ENCODE measurements at places on chromosomes 1 and 21.

DNA sequence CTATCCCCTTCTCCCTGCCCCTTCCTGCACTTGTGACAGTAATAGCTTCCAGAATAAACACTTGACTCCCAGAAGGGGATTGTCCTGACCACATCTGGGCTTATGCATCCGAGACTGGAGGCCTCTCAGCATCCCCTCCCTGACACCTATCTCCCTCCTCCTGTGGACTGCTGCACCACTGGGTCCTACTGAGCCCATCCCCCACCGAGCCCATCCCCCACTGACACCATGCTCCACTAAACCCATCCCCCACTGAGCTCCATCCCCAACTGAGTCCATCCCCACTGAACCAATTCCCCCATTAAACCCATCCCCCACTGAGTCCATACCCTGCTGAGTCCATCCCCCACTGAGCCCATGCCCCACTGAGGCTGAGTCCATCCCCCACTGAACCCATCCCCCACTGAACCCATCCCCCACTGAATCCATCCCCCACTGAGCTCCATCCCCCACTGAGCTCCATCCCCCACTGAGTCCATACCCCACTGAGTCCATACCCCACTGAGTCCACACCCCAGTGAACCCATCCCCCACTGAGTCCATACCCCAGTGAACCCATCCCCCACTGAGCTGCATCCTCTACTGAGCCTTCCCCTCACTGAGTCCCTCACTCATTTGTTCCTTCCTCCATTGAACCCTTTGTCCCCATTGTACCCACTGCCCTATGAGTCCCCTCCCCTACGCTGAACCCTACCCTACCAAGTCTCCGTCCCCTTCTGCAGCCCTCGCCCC lies 5.6 kb downstream of the PDZK1IP1 start:
- no peak for DNase-seq

- no peak for DNase-seq
Measured at GRCh38 chr21:42200906-42201614, 17.9 kb upstream of the ABCG1 start.

DNA sequence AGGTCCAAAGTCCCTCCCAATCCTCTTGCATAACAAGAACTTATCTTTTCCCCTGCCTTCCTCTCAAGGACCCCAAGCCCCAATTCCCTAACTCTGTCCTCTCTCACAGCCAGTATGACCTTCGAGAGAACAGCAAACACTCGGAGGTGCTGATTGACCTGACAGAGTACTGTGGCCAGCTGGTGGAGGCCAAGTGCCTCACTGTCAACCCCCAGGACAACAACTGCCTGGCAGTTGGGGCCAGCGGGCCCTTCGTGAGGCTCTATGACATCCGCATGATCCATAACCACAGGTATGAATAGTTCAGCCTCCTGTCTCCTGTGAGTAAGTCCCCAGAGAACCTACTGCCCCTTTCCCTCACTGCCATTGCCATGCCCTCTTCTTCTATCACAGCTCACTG lies 29.9 kb upstream of the TMEM222 start:
- no peak for DNase-seq

- peak; percentile 77 for DNase-seq
Measured at GRCh38 chr1:39081271-39082009, 55.3 kb downstream of the NDUFS5 start.

DNA sequence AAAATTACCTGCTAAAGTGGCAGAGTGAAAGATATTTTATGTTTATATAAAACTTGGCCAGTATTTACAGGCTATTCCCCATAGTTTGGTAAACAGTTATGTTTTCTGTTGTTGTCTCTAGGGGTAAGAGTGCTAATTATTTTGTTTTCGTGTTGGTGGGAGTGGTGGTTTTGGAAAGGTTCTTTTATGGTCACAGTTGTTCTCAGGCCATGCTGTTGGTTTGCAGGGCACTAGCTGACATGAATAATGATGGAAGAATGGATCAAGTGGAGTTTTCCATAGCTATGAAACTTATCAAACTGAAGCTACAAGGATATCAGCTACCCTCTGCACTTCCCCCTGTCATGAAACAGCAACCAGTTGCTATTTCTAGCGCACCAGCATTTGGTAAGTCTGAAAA lies 92.5 kb downstream of the ITSN1 start:
- DNase-seq: no peak

GRCh38 chr1:232613752-232614381 lies 16.1 kb downstream of the SIPA1L2 start:
- no peak for DNase-seq

GRCh38 chr1:115261496-115261895 lies 76.6 kb downstream of the NGF start:
- no peak for DNase-seq

DNA sequence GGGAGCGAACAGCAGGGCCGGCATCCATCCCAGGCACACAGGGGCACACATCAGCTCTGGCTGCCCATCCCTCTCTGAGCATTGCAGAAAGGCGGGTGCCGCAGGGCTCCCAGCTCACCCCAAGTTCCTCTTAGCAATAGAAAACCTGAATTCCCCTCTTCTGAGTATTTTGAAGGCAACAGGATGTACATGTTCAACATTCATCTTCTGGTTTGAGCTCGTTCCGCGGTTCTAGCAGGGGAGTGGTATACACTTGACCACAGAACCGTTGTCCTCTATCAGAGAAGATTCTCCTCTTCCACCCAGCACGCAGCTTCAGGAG lies 23.6 kb downstream of the ACTA1 start:
- no peak for DNase-seq

DNA sequence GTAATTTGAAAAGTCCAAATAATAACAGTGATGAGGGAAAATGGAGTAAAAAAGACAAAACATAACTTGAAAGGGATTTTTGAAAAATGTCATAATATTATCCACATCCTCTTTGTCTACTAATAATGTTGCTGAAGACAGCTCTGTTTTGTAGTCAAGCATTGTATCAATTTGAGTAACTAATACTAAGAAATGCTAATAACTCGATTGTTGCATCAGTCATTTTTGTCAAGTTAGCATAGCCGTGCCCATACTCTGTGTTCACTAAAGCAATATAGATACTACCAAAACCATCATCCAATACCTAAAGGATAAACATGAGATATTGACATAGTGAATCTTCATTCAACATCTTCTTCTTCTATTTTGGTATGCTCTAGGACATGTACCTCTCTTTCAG lies 17.3 kb downstream of the PDC start:
- no peak for DNase-seq

GRCh38 chr1:8529901-8530300 lies 212.0 kb downstream of the SLC45A1 start:
- no peak for DNase-seq

- no peak for DNase-seq
Measured at GRCh38 chr1:46575300-46575699, 23.9 kb upstream of the KNCN start.

- DNase-seq: no peak
Measured at GRCh38 chr1:80468356-80468755, 1332.4 kb upstream of the ADGRL2 start.

GRCh38 chr1:215002471-215002870 lies 80.1 kb upstream of the KCNK2 start:
- DNase-seq: no peak

Data from left hindlimb (tissue), 1 donor.